Activated CD4-positive, alpha-beta memory T cell treated with anti-CD3 and anti-CD28 coated beads, Interleukin-2, amount 10 ng/mL, durations not matched to agents 7 days and 5 days (primary cell): ENCODE measurements at places on chromosomes 11 and 22. TPM values are rescaled to one million over a fixed set of nuclear protein-coding genes. Genes with fewer than 3 reads are reported as not detected.

DNA sequence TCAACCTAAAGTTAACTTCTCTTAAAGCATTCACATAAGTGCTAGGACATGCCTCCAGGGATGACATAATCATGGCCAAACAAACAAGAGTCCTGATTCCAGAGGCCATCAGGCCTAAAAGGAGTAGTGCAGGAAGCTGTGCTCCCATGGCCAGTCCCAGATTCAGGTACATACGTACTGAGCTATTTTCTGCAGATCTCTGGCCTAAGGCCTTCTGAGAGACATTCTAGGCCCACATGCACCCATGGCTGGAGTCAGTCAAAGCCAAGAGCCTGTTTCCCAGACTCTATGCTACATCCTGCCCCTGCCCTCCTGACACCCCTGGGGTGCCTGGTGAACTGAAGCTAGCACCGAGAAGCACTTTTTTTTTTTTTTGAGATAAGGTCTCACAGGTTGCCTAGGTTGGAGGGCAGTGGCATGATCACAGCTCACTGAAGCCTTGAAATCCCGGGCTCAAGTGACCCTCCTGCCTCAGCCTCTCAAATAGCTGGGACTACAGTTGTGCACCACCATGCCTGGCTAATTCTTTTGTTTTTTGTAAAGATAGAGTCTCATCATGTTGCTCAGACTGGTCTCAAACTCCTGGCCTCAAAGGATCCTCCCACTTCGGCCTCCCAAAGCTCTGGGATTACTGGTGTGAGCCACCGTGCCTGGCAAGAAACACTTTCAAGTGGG, 553 bp downstream of the CD3D start:
- peak; percentile 48 for DNase-seq
- peak overlapping the region; percentile 99 for H3K27ac ChIP-seq

GRCh38 chr11:61828629-61829407, 718 bp downstream of the FADS2 start:
- H3K27ac ChIP-seq = peak overlapping the region; percentile 91
- peaks cover 56% of the 10 kb centered on the region for H3K4me1 ChIP-seq
- H3K4me3 ChIP-seq = peak overlapping the region; percentile 95
- H3K36me3 ChIP-seq = peaks cover 50% of the 10 kb centered on the region

GRCh38 chr11:71433648-71434450, 14.3 kb downstream of the DHCR7 start:
- no peaks in the 10 kb centered on the region for H3K27me3 ChIP-seq
- DNase-seq = no peak
- peaks cover 3% of the 10 kb centered on the region for H3K4me1 ChIP-seq
- H3K36me3 ChIP-seq = peaks cover 17% of the 10 kb centered on the region
- H3K4me3 ChIP-seq = no peak overlapping the region

DNA sequence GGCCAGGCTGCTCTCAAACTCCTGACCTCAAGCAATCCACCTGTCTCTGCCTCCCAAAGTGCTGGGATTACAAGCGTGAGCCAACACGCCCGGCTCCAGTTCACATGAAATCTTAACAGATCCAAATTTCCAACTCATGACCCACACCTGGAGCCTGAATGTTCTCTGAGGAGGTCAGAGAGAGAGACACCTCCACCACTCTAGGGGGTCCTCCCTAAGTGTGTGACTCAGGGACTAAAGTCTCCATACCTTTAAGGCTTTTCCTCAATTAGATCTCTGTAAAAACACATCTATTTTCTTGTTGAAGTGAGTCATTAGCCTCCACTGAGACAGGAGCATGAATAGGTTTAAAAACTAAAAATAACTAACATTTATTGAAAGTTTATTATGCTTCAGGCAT, 376.4 kb downstream of the CADM1 start:
- no peaks in the 10 kb centered on the region for H3K27me3 ChIP-seq
- no peak for DNase-seq
- H3K4me1 ChIP-seq = no peaks in the 10 kb centered on the region
- H3K27ac ChIP-seq = no peak overlapping the region

Gene CCDC116
- 0.43 TPM for total RNA-seq

Gene MSANTD2
- total RNA-seq = 9.4 TPM

Gene HPX
- not detected for total RNA-seq
